Activated CD8-positive, alpha-beta memory T cell treated with anti-CD3 and anti-CD28 coated beads for 4 hours (primary cell): ENCODE measurements at places on chromosomes 16 and 17.

DNA sequence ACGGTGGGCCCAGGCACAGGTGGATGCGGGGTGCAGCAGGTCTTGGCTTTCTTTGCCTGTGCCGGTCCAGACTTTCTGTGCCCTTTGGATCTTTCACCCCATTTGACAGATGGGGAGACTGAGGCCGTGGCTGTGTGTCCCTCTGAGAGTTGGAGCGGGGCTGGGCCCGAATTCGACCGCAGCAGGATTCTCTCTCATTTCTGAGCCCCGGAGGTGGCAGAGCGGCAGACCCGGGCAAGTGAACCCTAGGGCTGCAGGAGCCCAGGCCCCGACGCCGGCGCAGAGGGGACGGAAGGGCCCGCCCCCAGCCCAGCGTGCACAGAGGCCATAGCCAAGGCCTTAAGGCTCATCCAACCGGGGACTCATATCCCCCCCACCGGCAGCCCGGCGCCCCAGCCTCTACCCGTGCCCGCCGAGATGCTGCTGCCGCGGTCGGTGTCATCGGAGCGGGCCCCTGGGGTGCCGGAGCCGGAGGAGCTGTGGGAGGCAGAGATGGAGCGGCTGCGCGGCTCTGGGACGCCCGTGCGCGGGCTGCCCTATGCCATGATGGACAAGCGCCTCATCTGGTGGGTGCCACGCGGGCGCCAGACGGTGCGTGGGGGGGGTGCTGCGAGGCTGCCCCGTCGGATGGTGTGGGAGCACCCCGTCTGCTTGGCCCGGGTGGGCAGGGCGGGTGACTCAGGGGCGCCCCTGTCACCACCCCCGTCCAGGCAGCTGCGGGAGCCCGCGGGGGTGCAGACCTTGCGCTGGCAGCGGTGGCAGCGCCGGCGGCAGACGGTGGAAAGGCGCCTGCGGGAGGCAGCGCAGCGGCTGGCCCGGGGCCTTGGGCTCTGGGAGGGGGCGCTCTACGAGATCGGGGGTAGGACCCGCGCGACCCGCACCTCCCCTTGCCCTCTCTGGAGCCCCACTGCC is 857 bp downstream of the TMC8 start:
- DNase-seq = peak; percentile 70

GRCh38 chr17:71286625-71287024 is 834.2 kb upstream of the SOX9 start:
- no peak for DNase-seq

DNA sequence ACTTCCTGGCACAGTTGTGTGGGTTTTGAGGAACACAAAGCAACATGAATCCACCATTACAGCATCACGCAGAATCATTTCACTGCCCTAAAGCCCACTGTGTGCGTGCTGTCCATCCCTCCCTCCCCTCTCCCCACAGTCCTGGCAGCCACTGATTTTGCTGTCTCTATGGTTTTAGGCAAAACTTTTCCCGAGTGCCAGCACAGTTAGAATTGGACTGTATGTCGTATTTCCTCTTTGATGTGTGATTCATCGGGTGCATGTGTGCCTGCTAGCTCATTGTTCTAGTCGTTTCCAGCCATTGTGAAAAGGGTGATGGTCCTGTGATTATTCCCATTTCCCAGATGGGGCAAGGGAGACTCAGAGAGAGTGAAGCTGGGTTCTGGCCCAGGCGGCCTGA is 12.7 kb downstream of the KLHL36 start:
- no peak for DNase-seq

GRCh38 chr16:49441366-49441780 is 67.8 kb downstream of the C16orf78 start:
- peak; percentile 28 for DNase-seq

DNA sequence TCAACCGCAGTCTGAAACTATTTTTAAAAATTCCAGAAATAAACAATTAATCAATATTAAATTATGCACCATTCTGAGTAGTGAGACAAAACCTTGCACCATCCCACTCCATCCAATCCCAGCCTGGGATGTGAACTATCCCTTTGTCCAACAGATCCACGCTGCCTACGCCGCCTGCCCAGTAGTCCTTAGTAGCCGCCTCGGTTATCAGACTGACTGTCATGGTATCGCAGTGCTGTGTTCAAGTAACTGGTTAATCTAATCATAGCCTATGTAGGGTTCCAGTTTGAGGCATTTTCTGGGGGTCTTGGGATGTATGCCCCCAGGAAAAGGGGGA is 437.7 kb downstream of the HS3ST3B1 start:
- no peak for DNase-seq

- DNase-seq = no peak
These were observed 1.4 kb upstream of the C1QTNF1 start for GRCh38 chr17:79022507-79022991.

DNA sequence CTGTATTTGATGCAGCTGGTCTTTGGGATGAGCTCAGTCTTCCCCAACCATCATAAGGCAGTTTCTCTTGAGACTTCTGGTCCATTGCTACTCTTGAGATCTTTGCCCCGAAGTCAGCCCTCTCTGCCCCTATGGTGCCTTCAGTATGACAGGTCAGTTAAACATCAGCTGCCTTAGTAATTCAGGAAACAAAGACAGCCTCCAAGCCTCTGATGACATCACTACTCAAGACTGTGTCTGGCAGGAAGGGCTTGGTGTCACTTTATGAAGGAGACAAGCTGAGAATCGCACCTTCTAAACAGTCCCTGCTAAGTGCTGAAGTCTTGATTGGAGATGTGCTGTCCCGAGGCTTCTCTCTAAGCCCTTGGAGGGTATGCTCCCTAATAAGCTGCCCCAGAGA is 104.9 kb upstream of the TBX2 start:
- DNase-seq = no peak

DNA sequence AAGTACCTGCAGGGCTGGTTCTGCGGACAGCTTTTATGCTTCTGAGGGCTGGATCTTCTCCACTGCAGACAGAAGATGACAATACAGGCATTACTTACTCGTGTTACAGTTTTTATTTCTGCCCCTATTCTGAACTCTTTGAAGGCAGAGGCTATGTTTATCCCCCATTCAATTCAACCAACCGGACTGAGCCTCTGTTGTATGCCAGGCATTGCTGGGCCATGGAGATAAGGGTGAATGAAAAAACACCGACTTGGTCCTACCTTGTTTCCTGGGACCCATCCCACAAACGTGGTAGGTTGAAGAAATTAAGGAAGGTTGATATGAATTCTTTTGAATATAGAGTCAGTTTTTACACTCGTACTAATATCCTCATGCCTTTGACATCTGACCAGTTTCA is 10.0 kb upstream of the HP start:
- no peak for DNase-seq

DNA sequence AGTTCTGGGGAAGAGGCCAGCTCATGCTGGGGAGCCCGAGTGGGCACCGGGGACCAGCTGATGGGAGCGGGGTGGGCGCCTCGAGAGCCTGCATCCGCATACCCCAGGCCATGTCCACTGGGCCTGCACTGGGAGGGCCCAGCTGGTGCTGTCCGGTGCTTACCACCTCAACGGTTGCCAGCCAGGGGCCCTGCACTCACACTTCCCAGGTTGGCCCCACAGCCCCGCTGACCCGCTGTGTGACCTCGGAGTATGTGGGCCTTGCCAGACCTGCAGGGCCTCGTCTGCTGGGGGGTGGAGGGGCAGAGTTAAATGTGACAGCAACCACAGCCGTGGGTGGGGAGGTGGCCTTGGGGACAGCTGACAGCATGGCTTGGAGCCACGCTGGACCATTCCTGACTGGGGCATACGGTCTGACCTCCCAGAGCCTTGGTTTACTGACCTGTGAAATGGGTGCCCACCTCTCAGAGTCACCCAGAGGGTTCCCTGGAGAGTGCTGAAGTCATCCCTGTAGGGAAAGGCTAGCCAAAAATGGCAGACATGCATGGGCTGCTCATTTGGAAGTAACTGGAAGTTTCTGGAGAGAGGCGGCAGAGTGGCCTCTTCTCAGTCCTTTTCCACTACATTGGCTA is 5.4 kb upstream of the GAA start:
- no peak for DNase-seq

DNA sequence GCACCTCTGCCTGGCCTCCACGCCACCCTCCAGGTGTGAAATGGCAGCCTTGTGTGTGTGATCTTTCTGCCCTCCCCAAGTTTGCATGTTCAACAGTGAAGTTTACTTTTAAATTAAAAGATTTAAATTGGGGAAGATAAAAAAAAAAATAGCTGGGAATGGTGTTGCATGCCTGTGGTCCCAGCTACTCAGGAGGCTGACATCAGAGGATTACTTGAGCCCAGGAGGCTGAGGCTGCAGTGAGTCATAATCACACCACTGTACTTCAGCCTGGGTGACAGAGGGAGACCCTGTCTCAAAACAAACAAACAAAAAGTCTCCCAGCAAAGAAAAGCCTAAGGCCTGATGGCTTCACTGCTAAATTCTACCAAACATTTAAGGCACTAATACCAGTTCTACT is 35.4 kb upstream of the RNF43 start:
- no peak for DNase-seq

DNA sequence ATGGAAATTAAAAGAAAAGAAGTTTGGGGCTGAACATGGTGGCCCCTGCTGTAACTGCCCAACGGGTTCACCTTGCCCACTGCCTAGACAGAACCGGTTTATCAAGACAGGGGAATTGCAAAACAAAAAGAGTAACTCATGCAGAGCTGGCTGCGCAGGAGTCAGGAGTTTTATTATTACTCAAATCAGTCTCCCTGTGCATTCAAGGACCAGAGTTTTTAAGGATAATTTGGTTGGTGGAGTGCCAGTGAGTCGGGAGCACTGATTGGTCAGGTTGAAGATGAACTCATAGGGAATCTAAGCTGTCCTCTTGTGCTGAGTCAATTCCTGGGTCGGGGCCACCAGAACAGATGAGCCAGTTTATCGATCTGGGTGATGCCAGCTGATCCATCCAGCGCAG is 4.4 kb upstream of the SCPEP1 start:
- no peak for DNase-seq

- no peak for DNase-seq
These were observed 80.0 kb downstream of the KLHDC4 start for GRCh38 chr16:87685766-87686165.

DNA sequence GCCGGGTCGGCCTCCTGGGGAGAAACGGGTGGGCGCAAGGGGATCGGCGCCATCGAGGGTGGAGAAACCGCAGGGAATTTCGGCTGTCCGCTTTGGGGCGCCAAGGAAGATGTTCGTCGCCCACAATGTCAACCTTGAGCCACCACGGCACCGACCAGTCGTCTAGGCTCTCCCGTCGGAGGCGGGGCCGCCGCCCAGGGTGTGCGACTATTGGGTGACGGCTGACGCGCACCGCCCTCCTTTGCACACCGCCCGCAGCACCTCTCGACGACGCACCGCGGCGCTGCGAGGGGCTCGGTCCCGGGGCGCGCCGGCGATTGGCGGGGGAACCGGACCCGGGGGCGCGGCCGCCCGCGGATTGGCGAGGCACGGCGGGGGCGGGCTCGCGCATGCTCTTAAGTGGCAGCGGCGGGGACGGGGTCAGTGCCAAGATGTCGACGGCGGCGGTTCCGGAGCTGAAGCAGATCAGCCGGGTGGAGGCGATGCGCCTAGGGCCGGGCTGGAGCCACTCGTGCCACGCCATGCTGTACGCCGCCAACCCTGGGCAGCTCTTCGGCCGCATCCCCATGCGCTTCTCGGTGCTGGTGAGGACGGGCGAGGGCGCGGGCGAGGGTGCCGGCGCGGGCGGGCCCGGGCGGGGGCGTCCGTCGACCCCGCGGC is at the start of gene NUDT16L1:
TSS of gene NUDT16L1 (plus strand) at position 267 of the 660 bp plus-strand sequence. CDS start at position 432, 165 bp downstream.
- DNase-seq = peak; percentile 94

- DNase-seq = no peak
These were observed 681.4 kb downstream of the CDH11 start for GRCh38 chr16:64440421-64440831.

DNA sequence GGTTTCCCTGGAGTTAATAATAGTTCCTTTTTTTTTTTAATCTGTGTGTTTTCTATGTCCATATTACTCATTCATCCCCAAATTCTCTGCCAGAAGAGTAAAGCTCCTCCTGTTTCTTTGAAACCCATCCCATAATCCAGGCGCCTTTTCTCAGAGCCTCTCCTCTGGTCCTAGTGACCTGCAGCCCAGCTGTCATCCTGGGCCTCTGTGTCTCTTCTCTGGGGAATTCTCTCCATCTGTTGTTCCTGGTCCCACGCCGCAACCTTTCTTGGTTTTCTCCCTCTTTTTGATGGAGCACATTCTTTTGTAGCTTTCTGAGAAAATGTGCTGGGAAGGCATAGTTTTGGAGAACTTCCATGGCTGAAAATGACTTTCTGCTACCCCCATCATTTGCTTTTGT is 10.2 kb downstream of the KATNB1 start:
- DNase-seq = no peak

DNA sequence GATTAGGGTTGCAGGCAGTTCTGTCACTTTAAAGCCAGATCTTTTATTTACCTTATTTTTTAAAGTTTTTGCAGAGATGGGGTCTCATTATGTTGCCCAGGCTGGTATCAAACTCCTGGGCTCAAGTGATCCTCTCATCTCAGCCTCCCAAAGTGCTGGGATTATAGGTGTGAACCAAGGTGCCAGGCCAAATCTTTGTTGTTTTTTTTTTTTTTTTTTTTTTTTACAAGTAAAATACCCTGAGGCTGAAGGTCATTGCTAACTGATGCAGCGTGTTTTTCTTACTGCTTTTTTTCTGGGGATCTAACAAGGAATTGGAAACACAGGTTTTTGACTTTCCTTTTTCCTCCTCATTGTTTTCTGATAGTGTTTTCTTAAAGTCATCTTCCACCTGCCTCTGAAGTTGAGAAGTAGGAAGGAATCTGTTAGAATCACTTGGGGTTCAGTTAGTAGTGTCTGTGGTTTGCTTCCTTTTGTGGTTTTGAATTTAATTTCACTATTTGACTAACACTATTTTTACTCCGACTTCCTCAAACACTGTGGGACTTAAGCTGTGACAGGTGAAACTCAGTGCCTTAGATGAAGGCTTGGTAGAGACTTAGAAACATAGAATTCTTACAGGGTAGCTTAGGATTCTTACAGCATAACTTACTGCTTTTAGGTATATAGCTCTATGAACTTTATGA is 22.2 kb downstream of the CLTC start:
- DNase-seq = no peak

DNA sequence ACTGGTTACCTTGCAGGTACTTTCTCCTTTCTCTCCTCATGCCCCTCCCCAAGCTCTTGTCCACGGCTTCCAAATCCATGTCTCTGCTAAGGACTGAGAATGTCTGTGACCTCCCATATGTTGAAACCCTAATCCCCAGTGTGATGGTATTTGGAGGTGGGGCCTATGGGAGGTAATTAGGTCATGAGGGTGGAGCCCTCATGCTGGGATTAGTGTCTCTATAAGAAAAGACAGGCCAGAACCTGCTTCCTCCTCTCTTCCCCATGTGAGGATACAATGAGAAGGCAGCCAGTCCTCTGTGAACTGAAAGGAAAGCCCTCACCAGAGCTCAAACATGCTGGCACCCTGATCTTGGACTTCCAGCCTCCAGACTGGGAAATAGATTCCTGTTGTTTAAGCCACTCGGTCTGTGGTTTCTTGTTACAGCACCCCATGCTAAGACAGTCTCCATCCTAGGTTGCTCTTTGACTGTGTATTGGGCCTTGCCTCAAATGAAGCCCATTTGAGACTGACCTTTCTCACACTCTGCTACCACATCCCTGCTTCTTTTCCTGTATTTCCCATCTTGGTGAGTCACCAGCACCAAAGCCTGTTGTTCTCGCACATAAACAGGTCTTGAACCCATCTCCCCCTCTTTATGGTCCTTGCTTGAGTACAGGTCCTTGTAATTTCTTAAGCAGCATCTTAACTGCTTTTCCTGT is 135.0 kb downstream of the CDK5R1 start:
- DNase-seq = no peak
